ENCODE measurements at places on chromosomes 4 and X.

DNA sequence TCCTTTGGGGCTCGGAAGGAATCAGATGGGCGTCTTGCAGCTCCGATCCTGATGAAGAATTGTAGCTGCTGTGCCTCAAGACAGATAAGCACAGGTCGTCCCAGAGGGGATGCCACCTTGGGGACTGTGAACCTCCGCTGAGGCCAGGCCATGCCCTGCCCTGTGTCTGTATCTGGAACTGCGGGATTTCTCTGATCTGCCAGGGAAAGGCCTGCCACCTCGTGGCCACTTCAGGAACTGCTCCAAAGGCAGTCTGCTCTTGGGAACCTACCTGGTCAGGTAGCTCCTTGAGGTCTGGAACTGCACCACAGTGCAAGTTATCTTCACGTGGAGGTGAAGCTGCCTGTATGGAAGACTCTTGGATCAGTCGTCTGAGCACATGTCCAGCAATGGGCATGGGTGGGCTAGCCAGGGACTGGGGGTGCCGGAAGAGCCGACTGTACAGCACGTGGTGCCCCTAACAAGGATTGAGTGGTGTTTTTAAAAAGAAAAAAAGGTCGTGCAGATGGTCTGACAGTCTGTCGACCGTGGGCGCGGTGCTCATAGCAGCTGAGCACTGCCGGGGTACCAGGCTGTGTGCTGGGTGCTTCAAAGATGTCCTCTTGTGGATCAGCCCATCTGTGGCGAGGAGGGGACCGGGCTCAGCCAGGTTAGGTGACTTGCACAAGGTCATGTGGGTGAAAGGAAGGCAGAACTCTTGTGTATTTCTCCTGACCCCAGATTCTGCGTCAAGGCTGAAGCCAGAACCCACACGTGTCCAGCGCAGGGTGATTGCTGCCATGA is 3.1 kb upstream of the GRPEL1 start:
- peak; percentile 92 for DNase-seq

DNA sequence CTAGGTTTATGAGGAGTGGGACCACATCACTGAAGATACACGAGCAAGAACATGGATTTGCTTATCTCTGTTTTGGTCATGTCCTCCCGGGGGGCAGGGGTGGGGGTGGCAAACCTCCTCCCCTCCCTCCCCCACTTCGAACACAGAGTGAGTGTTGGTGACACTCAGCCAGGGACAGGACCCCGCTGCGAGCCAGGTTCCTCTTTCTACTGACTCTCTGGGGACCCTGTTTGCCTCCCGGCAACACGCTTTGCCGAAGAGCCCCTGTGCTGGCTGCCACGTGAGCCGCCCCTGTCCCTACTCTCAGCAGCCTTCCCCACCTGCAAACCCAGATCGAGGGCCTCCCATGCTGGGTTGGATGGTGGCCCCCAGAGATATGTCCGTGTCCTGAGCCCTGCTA is 34.7 kb downstream of the P2RY8 start:
- no peak for DNase-seq

GRCh38 chrX:130299279-130300009 is 30.7 kb upstream of the ZNF280C start:
- DNase-seq, result no peak

DNA sequence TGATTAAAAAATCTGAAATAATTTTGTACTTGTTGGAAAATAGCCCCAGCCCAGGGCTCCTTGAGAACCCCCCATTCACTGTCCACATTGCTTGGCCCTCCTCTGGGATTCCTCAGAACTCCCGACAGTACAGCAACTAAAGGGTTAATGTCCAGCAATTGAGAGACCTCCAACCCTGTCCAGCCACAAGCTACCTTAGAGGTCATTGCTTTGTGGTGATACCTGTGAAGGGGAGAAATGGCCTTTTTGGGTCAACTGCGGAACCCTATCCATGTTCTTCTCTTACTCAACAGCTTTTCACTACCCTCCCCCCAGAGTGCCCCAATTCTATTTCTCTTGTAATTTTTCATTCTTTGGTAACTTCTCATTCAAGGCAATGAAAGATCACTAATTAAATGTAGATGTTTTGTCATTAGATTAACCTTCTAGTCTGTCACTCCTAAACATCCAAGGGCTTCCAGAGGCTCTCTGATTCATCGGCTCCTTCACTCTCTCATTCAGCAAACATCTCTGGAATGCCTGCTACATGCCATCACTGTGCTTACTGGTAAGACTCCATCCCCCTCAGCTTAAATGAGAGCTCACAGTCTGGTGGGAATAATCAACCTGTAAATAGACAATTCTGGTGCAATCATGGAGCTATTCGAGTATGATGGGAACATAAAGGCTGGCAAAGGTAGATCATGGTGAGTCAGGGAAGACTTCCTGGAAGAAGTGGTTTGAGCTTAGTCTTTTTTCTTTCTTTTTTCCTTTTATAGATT is 241.4 kb upstream of the PGRMC2 start:
- DNase-seq, result no peak

DNA sequence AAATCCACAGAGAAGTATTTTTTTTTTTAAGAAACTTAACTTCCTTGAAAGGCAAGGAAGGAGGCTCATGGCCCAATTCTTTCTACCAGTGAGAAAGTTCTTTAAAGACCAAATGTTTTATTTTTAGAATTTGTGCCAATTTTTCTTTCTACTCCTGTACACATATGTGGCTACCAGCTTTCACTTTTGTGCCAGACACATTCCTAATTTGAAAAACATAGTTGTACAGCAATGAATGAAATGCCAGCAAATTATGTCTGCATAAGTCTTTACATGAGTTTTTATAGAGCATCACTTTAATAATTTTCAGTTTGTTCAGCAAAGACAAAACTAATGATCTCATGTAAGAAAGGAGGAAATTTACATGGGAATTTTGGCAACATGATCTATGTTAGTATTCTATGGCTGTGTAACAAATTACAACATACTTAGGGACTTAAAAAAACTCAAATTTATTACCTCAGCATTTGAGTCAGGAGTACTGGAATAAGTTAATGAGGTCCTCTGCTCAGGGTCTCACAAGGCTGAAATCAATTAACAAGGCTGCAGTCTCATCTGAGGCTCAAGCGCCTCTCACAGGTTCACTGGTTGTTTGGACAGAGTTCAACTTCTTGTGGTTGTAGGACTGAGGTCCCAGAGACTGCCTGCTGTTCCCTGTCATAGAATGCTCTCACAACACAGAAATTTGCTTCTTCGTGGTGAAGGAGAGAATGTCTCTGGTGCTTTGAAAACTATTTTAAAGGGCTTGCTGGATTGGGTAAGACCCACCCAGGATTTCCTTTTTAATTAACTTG is 678.2 kb upstream of the FAM241A start:
- no peak for DNase-seq

DNA sequence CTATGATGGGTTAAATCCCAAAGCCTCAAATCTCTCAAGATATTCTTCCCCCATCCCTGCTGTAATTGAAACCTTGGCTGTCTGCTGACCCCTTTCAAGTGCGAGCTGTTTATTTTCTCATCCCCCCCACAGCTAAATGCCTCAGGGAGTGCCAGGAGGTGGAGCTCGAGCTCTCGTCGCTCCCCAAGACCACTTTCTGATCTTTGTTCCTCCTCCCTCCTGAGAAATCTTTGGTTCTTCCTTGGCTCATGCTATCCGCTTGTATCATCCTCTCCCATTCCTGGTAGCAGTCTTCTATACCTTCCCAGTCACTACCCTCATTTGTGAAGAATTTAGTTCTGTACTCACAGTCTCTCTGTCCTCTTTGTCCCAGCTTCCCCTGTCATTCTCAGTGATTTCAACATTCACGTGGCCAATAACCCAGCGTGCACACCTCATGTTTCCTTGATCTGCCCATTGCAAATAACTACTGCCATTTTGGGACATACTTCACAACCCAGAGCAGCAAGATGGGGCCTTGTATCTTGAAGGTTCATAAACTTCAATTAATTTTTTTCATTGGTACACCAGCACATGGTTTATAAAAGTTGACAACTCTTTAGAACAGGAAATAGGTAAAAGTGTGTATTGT is 9.2 kb upstream of the SLC25A43 start:
- DNase-seq, result no peak

DNA sequence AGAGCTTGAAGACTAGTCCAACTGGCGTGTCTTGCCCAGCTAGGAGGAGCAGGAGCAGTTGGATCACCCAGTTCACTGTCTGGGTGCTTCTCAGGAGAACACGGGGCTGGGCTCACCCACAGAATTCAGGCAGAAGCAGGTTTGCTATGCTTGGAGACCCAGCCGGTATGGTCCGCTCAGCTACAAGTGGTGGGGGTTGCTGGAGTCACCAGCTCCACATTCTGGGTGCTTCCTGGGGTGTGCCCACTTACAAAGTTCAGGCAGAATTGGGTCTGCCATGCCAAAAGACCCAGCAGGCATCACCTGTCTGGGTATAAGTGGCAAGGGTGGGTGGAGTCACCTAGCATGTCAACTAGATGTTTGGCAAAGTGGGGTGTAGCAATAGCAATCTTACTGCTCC is 1061.8 kb downstream of the PCDH19 start:
- DNase-seq, result no peak

- no peak for DNase-seq
These were observed 135.3 kb upstream of the LDB2 start for GRCh38 chr4:17033768-17034181.

DNA sequence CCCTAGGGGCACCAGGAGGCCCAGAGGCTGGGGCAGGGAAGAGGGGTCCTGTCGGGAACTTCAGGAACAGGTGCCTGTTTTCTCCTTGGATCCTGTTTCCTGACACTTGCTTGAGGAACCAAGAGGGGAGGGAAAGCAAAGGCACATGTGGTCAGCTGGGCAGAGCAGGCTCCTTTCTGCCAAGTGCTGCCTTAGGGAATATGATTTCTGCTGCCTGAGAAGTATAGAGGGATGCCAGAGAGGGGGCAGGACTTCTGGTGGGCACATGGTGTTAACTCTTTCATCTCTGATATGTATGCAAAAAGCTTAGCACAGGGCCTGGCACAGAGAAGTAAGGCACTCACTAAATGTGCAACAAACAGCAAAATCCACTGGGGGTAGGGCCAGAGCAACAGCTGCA is 51.2 kb upstream of the PJA1 start:
- no peak for DNase-seq

DNA sequence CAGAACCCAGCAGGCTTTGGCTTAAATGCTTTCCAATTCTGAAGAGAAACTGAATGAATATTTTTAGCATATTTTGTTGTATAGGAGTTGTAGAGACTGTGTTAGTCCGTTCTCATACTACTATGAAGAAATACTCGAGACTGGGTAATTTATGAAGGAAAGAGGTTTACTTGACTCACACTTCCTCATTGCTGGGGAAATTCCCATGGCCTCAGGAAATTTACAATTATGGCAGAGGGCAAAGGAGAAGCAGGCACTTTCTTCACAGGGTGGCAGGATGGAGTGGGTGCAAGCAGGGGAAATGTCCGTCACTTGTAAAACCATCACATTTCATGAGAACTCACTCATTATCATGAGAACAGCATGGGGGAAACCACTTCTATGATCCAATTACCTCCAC is 291.7 kb downstream of the PACRGL start:
- DNase-seq, result no peak

GRCh38 chrX:40266490-40267333 is 169.0 kb upstream of the BCOR start:
- peak; percentile 88 for DNase-seq

DNA sequence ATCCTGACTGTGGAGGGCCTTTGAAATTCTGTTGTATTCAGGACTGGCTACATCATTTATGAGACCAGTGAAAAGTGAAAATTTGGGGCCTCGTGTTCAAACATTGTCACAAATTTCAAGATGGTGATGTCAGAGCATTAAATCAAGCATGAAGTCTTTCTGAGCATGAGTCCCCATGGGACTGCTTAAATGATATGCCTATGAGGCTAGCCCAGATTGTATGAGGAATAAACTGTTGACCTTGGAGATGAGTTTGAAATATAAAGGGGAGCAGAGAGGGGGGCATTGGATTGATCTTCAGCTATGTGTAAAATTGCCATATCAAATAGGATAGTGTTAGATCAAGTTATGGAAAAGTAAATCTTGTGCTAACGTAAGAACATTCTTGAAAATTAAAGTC is 230.0 kb downstream of the SPANXN3 start:
- no peak for DNase-seq

- DNase-seq, result no peak
These were observed 8.8 kb upstream of the TLL1 start for GRCh38 chr4:165864271-165864670.

DNA sequence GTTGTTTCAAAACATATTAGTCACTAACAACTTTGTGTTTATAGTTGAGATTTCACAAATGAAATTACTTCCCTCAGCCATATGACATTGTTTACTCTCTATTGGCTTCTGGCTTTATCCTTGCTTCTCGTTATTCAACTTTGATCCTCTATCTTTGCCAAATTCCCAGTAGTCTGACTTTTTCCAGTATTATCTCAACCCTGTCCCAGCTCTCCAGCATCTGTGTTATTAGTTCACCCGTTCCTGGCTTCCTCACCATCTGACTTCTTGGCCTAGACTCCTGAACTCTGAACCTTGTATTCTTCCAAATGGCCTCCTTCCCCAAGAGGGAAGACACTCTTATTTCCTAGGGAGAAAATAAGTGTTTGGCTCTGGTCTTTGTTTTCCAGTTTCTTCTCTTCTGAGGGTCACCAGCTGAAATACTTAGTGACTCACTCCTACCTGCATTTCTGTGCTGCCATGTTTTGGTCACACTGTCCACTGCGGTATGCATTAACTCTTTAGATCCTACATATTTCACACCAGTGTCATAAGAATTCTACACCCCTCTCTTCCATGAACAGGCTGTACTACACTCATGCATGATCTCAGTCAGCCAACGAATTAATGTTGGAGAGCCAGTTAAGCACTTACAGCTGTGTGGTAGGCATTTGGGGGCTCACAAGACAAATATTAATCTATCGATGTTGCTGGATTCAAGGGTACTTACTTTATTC is 17.0 kb upstream of the ARHGAP24 start:
- DNase-seq, result no peak

DNA sequence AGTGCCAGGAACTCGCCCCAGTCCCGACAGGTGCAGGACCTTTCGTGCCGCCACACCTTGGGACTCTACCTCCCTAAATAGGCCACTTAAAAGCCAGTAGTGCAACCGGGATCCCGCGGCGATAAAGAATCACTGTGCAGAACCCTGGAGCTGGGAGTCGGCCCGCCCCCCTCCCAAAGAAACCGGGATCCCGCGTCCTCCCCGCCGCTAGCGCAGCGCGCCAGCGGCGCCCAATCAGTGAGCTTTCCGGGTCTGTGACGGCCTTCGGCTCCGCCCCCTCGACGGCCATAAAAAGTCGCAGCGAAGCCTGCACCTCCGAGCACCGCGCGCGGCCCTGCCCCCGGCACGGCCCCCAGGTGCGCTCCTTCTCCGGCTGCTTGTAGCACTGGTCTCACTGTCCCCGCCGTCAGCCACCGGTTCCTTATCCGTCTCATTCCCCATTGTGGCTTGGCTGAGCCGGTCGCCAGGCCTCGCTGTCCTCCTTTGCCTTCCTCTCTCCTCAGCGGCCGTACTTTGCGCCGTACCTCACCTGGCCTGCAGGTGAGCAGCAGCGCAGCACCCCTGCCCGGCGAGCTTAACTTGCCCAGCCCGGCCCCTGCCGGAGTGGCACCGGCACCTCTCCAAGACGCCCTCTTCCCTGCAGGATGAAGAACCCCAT is at the start of gene LRAT:
LRAT (plus strand) TSS at position 318 of the 658 bp plus-strand sequence; CDS start at position 645, 327 bp downstream.
- DNase-seq, result peak; percentile 68

GRCh38 chr4:151143162-151143561 is 43.7 kb downstream of the RPS3A start:
- DNase-seq, result no peak

Measured in erythroblast (primary cell).